ENCODE measurements at places on chromosomes 3 and 15.

DNA sequence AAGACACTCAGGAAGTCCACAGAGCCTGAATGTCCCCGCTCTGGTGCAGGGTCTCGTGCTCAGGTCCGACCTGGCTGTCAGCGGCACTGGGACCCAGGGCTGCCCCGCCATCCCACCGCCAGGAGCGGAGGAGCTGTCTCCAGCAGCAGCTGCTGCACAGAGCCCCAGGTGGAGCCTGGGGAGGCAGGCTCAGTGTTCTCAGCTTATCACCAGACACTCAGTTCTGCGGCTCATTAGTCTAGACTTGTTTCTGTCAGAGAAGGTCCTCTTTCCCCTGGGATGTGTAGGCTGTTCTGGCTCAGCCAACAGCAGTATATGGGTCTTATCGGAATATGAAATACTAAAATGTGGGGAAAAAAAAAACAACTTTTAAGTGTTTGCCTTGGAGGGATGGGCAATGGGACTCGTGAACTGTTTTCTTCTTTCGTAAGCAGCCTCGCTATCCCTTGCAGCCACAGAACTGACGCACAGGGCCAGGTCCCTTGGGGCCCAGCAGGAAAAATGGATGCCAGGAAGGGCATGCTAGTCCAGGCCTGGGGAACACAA, 75.9 kb downstream of the KLF13 start:
- no peak for DNase-seq

- no peak for DNase-seq
These were observed 34.5 kb downstream of the ACAA1 start for GRCh38 chr3:38102444-38102814.

DNA sequence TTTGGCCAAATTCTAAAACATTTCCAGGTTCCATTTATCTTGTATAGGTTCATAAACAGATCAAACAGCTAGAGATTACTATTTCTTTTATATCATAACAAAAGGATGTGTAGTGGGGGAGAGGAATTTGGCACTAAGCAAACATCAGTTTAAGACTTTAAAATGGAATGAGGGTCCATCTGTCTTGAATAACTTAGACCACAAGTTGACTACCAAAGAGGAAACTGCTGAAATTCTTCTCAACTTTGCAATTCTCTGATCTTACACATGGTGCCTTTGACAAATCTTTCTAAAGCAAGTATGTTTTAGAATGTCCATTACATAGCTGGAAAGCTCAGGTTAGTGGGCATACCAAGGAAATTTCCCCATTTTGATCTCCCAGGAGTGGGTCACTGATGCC, 140.5 kb upstream of the ADAMTS9 start:
- peak; percentile 5 for DNase-seq

DNA sequence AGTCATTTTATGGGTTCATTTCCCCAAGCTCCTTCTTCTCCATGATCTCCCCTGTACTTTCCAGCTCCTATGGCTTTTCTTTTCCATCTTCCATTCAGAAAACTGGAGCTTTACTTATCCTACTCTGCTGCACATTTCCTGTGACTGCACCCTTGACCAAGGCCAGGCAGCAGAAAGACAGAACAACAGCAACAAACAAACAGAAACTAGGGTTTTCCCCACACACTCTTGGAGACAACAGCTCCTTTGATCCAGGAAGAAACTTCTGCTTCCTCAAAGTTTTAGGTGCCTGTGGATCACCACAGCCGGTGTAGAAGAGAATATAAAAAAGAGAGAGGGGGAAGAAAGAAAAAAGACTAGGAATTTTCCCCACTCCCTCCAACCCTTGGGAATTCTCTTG, 342.3 kb upstream of the CFAP20DC start:
- no peak for DNase-seq
